Stromal cell of bone marrow (primary cell): ENCODE measurements at places on chromosomes 1 and 21.
A peak's percentile ranks its signal among the peaks of the same experiment; 100 is the strongest.

DNA sequence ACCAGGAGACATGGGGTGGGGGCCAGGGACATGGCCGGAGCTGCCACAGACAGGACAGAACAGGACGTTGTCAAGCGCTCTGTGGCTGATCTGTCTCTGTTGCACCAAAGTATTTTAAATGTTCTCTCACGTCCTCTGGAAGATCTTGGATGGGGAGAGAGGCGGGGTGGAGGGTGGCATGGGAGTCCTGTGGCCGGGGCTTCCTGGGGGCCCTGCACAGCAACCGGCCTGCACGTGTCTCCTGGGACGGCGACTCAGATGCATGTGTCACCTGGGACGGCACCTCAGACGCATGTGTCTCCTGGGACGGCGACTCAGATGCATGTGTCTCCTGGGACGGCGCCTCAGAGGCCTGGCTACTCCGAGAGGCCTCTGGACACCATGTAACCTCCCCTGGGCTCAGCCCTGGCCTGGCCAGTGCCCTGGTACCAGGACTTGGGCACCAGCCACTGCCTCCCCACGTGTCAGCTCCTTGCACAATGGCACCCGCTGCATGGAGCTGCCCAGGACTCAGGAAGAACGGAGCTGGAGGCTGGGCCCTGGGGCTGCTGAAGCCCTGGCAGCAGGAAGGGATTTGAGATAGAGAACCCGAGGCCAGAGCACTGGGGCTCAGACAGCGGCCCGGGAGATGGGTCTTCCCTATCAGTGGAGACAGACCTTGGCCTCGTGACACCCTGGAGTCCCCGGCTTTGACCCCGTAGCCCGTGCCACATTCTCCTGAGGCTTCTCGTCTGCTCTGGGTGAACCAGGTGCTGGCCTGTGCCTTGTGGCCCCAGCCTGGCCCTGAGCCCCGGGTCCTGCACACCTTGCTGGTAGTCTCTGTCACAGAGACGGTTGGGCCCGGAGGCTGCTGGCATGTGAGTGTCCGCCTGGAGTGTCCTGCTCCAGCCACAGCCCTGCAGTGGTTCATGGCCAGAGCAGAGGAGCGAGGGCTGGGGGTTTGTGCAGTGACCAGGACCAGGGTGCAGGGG is 14.7 kb upstream of the SLC19A1 start:
- no peak for DNase-seq

DNA sequence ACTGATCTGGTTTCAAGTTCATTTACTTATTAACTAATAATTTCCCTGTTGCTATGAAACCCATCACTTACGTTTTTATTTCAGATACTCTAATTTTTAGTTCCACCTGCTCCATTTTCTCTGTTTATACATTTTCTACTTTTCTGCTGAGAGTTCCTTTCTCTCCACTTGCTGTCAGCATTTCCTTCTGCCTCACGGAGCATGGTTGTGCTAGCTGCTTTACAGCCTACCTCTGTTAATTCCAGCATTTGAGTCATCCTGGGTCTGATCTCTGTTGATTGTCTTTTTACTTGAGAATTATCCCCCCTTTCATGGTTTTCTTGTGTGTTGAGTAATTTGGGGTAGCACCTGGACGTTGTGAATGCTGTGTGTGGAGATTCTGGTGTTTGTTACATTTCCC is 373.2 kb upstream of the C1orf174 start:
- no peak for DNase-seq

DNA sequence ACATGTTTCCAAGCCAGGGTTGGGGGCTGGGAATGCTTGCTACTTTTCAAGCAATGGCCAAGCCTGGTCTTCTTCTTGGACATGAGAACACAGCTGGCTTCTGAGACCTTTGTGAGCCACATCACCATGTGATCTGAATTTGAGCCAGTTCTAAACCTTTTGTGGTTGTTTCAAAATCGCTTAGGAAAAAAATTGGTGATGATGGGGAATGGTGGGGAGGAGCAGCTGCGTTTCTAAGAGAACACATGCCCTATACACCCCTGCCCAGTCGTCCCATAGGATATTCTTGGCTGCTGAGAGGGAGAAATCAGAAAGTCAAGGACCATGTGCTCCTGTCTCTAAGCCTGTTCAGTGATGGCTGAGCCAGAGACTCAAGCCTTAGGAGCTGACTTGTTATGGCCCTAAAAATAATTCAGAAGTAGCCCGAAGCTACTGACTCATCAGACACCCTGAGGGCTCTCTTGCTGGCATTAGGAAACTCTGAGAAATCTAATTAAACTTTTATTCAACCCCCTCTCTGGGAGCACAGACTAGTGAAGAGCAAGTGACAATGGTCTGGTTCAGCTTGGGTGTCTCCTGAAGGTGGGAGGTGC is 30.5 kb downstream of the CCDC185 start:
- DNase-seq: peak; percentile 65

- no peak for DNase-seq
Observed at GRCh38 chr1:3359351-3359750, 95.1 kb upstream of the ARHGEF16 start.

GRCh38 chr1:234875328-234875952 is 253.2 kb downstream of the TOMM20 start:
- DNase-seq: no peak

GRCh38 chr1:63599799-63600198 is 6.6 kb downstream of the PGM1 start:
- DNase-seq: no peak

GRCh38 chr1:62437273-62437940 is 558 bp downstream of the USP1 start:
- DNase-seq: no peak

DNA sequence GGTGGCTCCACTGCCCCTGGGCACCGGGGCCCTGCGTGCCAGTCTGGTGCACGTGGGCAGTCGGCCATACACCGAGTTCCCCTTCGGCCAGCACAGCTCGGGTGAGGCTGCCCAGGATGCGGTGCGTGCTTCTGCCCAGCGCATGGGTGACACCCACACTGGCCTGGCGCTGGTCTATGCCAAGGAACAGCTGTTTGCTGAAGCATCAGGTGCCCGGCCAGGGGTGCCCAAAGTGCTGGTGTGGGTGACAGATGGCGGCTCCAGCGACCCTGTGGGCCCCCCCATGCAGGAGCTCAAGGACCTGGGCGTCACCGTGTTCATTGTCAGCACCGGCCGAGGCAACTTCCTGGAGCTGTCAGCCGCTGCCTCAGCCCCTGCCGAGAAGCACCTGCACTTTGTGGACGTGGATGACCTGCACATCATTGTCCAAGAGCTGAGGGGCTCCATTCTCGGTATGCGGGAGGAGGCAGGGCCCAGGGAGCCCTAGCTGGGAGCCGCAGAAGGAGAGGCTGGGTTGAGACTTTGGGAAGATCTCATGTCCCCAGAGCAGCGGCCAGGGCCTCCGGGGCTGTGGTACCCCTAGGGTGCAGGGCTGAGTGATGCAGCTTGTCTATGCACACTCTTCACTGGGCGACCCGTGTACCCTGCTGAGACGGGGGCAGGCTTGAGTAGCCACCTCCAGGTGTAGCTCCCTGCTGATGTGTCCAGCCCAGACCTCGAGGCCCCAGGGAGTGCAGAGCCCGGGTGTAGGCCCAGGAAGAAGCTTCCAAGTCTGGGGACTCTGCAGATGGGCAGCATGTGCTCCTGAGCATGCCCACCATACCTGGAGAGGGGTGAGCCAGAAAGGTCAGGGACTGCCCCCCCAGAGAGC is 1.8 kb downstream of the VWA1 start:
- DNase-seq: no peak

- DNase-seq: no peak
Observed at GRCh38 chr1:119550381-119550780, 43.4 kb downstream of the HSD3B1 start.

DNA sequence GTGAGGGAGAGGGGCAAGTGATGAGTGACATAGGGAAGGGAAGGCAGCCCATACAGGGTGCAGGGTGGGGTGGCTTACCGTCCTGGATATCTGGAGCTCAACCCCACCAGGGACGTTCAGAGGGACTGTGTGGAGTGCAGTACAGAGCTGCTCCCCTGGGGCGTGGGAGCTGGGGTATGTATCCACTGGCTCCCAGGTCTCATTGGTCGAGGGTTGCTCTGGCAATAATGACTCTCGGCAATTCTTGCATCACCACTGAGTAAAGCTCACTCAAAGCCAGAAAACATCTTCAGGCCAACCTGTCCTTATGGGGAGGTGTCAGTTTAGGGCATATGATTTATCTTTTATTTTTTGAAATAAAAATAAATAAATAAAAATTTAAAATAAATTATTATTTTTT is 43.2 kb upstream of the RUNX3 start:
- DNase-seq: no peak

DNA sequence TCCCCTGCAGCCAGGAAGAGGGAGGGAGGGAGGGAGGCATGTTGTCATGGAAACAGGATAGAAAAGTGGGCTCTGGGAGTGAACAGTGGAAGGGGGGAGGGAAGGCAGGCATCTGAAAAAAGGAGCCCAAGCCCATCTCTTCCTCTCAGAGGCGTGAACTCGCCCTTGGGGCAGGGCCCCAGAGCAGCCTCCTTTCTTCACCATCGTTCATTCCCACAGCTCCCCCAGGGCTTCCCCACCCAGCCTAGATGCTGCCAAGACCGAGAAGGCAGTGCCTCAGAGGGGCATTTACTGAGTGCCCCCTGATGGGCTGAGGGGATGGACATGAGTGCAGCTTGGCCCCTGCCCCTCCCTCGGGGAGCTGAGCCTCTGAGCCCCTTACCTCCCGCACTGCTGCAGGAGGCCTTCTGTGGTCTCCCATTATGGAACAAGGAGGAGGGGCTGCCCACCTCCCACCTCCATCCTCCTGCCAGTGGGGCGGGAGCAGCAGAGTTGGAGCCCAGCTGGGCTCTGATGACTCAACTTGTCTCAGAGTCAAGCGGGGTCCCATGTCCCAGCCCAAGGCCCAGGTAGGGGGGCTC is 39.1 kb upstream of the KIF21B start:
- no peak for DNase-seq

GRCh38 chr1:16117369-16117768 is 38.5 kb downstream of the EPHA2 start:
- no peak for DNase-seq

- DNase-seq: no peak
Observed at GRCh38 chr1:239792157-239792556, 299.5 kb upstream of the FMN2 start.
